ENCODE measurements at places on chromosomes 2 and 18.

DNA sequence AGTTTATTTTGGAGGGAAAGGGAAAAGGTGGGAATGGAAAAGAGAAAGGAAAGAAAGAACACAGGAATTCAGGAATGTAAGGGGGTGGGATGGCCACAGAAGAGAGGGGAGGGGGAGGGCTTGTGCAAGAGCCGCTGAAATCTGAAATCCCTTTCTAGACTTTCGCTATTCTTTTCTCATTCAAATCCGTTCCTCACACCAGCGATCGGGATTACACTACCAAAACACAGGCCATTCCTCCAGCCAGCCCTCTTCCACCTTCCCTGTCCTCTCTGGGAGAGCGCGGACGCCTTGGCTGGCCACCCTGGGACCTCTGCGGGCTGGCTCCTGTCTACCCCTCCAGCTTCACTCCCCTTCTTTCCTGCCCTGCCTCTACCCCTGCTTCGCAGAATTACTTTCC is 102.3 kb downstream of the CDCA7 start:
- DNase-seq = no peak

GRCh38 chr18:35408843-35409261 is 31.7 kb upstream of the ZNF396 start:
- DNase-seq = no peak

DNA sequence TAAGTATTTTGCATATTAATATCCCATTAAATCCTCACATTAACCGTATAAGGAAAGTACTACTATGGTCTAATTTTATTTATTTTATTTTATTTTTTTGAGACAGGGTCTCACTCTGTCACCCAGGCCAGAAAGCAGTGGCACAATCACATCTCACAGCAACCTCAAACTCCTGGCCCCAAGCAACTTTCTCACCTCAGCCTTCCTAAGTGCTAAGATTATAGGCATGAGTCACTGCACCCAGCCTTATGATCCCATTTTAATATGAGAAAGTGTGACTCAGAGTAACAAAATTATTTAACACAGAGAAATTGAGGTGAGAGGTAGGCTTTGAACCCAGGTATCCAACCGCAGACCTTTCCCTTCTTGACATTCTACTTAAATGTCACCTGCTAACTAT is 330.0 kb upstream of the POU3F3 start:
- no peak for DNase-seq

DNA sequence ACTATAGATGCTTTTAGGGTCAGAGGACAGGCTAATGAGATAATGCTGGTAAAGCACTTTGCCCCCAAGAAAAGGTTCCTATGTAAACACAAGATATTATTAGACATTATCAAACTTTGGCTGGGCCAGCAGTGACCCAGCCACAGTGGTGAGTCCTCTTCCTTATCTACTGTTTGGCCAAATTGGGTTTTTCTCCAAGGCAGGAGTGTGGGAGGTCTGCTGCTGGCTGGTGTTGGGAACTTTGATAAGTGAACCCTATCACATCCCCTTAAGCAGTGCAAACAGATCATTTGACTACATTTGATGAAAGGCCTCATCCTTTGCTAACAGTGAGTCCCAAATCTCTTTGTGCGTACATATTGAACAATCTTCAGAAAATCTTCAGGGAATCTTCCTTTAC is 16.2 kb downstream of the FZD7 start:
- no peak for DNase-seq

GRCh38 chr18:159037-159652 is 788 bp downstream of the USP14 start:
- DNase-seq = no peak

DNA sequence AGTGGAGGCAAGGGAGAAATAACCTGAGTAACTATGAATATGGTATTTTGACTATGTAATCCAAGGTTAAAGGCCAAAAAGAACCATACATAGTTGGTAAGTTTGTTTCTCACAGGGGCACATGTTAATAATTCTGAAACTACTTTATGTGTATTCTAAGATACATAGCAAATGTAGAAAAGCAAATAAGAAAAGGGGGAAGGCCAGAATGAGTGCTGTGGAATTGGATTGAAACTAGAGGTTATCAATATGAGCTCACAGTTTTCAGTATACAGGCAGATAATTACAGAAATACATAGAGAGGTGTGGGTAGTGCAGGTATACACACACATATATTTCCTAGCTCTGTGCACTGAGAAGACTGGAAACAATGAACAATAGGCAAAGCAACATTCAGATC is 13.7 kb downstream of the INO80C start:
- no peak for DNase-seq

DNA sequence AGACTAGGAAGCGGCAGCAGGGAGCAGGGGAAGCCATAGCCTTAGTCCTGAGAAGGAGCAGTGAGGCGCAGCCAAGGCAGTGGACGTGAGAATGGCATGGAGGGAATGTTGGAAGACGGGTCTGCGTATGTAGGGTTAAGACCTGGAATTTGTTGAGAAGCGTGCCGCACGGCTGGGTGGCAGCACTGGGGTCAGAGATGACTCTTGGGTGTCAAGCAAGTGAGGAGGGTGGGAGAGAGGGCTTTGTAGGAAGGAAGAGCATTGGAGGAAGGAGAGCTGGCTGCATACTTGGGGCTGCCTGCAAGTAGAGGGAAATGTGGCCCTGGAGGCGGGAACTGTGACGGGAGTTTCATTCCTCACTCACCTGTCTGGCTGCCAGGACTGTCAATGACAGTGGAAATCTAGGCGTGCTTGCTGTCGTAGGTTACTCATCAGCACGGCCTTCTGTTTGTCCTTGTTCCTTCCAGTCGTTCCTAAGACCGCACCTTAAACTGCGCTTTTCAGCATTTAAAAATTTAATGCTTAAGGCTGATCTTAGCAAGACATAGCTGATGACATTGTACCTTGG is 108.0 kb downstream of the ITGB1BP1 start:
- DNase-seq = no peak

DNA sequence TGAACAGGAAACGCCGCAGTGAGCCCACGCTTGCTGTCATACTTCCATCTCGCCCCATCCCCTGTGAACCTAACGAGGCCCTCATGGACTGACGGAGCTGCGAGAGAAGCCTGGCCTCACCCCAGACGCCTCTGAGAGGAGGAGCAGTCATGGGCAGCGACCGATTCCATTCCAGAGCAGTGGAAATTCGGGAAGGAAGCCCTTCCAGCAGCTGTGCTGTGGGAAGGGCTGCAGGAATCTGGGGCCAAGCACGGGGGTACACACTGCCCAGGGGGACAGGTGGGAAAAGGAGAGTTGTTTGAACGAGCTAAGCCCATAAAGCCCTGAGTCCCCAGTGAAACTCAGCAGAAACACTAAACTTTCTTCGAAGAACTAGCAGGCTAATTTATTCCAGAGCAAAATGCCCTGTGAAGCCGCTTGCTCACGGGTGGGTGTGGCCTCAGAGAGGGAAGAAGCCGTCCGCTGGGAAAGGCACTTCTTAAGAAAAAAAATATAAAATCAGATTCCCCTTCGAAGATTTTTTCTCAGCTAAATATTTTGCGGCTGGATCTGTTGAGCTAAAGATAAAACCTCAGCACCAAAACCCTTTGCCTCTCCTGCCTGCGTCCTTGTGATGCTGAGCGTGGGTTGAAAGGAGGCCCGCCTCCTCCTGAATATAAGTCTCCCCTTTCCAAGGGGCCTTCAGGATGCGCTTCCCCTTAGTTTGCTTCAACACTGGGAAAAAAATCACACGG is 38.2 kb downstream of the ANKMY1 start:
- DNase-seq = no peak

- no peak for DNase-seq
Observed at GRCh38 chr2:175523001-175523400, 341.5 kb upstream of the ATP5MC3 start.

GRCh38 chr18:7617738-7618422 is 50.8 kb downstream of the PTPRM start:
- no peak for DNase-seq

GRCh38 chr18:63180971-63181376 is 138.6 kb downstream of the BCL2 start:
- DNase-seq = no peak

- no peak for DNase-seq
Observed at GRCh38 chr2:23355001-23355400, 30.0 kb upstream of the KLHL29 start.

DNA sequence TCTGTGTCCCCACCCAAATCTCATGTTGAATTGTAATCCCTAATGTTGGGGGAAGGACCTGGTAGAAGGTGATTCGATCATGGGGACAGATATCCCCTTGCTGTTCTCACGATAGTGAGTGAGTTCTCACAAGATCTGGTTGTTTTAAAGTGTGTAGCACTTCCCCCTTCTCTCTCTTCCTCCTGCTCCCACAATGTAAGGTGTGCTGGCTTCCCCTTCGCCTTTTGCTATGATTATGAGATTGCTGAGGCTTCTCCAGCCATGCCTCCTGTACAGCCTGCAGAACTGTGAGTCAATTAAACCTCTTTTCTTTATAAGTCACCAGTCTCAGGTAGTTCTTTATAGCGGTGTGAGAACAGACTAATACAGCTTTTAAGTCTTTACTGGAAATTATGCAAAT is 193.3 kb upstream of the RBBP8 start:
- DNase-seq = no peak

- DNase-seq = no peak
Observed at GRCh38 chr18:48452861-48453323, 43.7 kb upstream of the ZBTB7C start.

DNA sequence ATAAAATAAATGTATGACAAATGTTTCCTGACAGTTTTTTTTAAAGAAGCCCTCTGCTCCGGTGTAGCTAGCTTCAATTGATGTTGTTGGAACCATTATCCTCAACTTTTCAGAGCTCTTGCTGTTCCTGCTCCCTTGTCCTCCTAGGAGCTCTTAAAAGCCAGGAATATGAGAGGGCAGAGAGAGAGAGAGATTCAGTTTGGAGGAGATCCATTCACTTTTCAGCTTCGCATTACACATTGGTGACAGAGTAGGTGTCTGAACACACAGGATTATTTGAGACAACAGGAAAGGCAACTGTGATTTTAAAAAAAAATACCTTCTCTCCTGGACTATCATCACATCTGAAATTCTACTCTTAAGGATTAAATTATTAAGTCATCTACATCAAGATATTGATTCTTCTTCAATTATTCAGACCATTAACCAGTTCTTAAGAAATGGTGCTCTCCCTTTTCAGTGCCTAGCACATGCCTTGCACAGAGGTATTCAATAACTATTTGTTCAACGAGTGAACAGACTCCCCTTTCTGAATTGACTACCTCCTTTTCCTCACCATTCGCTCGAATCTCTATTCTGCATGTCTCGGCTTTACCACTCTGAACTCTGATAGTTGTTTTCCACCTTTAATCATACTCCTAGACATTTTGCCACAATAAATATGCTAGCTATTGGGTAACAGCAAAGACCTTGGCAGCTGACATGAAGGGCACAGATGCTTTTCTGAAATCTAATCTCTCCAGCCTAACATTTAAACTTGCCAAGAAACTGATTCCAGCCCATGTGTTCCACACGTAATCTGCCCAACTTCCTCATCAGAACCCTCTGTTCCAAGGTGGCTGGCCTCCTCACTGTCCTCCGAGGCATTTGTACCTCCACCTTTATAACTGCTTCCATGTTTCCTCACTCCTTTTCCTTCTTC is 28.6 kb upstream of the SLC35F5 start:
- no peak for DNase-seq

DNA sequence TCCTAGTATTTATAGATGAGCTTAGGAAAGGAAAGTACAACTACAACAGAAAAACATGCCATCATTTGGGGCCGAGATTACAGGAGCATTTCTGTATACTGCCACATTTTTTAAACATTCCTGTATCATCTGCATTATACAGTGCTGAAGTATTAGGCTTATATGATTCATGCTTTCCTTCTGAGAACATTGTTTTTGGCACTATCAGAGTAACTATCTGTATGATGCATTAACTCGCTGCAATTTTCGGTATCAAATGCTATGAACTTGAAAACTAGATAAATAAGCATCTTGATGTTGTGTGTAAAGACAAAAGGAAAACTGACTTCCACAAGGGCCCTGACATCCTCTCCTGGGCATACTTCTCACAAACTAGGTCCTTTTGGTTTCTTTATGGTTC is 102.0 kb downstream of the RIT2 start:
- no peak for DNase-seq

DNA sequence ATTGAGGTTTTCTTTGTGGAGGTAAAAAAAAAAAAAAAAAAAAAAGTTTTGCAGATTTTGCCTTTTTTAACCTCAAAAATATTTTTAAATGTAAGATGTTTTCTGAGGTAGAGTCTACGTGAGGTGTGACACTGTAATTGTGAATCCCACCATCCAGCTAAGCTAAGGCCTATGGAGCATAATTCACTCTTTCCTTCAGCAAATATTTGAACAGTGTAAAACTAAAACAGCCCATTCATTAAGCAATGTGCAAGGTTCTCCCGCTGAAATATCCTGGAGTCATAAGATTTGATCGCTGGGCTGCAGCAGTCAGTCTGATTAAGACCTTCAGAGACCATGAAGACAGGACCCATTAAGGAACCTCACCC is 105.1 kb downstream of the HNRNPLL start:
- no peak for DNase-seq

DNA sequence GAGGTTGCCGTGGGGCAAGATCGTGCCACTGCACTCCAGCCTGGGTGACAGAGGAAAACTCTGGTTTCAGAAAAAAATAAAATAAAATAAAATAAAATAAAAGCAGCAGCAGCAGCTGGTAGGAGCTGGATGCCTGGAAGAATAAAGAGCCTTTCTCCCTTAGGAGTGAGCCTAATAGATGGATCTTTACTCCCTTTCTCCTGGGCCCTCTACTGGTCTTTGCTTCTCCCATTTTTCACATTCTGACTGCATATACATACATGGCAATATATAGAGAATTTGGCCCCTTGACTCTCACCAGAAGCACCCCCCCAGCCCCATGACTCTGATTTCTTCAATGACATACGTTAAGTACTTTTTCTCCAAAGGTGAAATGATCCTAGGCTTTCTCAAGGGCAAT is 9.8 kb upstream of the MALT1 start:
- DNase-seq = no peak

DNA sequence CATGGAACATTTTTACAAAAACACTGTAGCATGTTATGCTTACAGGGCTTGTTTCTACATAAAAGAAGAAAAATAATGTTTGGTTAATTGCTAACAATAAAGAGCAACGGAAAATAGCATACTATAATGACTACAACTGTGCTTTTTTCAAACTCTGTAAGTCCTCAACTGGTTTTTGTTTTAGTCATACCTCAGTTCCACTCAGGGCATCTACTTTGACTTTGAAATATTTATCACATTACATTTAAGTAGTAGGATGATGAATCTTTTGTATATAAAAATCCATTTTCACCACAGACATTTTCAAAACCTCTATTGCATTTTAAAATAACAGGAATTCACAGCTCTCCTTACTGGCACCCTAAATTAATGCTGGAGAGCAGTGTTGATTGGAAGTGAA is 8.3 kb downstream of the SATB2 start:
- DNase-seq = no peak

GRCh38 chr18:36516726-36517125 is 219.2 kb downstream of the FHOD3 start:
- DNase-seq = no peak

- no peak for DNase-seq
Observed at GRCh38 chr2:181658444-181658843, 1.5 kb upstream of the CERKL start.

DNA sequence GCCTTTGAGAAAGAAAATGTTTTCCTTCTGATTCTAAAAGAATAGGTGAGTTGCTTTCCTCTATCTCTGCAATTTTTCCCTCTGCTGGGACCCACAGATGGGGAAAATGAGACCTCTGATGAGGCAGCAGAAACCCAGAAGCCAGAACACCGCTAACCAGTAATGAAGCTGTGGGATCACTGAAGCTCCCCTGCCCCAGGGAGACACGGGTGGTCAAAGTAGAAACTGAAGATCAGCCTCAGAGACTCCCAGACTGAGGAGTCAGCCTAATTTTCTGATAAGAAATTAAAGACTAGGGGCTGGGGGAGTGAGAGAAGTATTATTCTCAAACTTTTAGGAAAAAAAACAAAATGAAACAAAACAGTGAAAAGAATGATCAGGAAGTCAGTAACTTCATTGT is 30.1 kb downstream of the CD8B start:
- no peak for DNase-seq

Data from stimulated activated CD4-positive, alpha-beta T cell treated with anti-CD3 and anti-CD28 coated beads, Interleukin-2, amount 100 ng/mL, for 48 hours (primary cell).